ENCODE measurements at places on chromosomes 7 and 10.

- no peaks in the 10 kb centered on the region for H3K27me3 ChIP-seq
- no peak for DNase-seq
- H3K27ac ChIP-seq: no peak overlapping the region
- no peaks in the 10 kb centered on the region for H3K36me3 ChIP-seq
- H3K4me1 ChIP-seq: no peaks in the 10 kb centered on the region
Observed at GRCh38 chr10:118775478-118775877, 20.7 kb upstream of the CACUL1 start.

GRCh38 chr10:75207079-75207856, 3.3 kb upstream of the VDAC2 start:
- peaks cover 69% of the 10 kb centered on the region for H3K4me1 ChIP-seq
- H3K36me3 ChIP-seq: no peaks in the 10 kb centered on the region
- H3K27ac ChIP-seq: peak overlapping the region; percentile 97
- no peak overlapping the region for H3K4me3 ChIP-seq
- no peak for DNase-seq

DNA sequence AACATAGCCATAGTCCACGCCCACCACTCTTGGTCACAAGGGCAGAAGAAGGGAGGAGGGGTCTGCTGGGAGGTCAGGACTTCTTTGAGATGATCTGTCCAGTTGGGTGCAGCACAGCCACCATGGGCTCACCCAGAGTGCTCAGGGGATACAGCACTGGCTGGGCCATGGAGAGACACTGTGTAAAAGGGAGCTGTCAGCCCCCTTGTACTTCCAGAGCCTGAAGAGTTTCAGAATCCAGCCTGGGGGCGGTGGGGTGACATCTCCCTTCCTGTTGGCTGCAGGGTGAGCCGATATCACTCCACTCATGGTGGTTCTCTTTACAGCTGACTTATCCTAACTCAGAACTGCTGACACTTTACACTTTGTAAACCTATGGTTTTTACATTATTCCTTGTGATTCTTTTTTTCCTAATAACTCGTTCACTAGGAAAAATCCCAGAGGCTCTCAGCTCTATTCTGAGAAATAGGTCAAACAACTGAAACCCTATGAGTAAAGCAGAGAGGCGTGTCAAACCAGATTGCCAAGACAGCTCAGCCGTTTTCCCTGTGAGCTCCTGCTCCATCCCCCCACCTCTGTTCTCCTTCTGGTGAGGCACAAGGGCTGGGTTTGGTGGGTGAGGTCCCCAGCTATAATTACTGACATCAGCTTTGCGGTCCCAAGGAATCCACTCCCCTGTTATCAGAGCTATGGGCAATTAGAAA, 3.2 kb upstream of the MRPS24 start:
- H3K27ac ChIP-seq: peak overlapping the region; percentile 85
- H3K36me3 ChIP-seq: peaks cover 18% of the 10 kb centered on the region
- no peaks in the 10 kb centered on the region for H3K27me3 ChIP-seq
- DNase-seq: no peak
- peaks cover 18% of the 10 kb centered on the region for H3K4me1 ChIP-seq
- no peak overlapping the region for H3K4me3 ChIP-seq

- peaks cover 20% of the 10 kb centered on the region for H3K36me3 ChIP-seq
- H3K4me3 ChIP-seq: no peak overlapping the region
- H3K27me3 ChIP-seq: no peaks in the 10 kb centered on the region
- no peaks in the 10 kb centered on the region for H3K4me1 ChIP-seq
- DNase-seq: no peak
Observed at GRCh38 chr7:65722361-65722792, 150.5 kb upstream of the VKORC1L1 start.

GRCh38 chr7:93039282-93039681, 78.5 kb downstream of the SAMD9 start:
- no peaks in the 10 kb centered on the region for H3K27me3 ChIP-seq
- H3K4me3 ChIP-seq: no peak overlapping the region
- H3K36me3 ChIP-seq: no peaks in the 10 kb centered on the region
- peaks cover 9% of the 10 kb centered on the region for H3K4me1 ChIP-seq
- no peak for DNase-seq

GRCh38 chr7:85805656-85806055, 618.8 kb upstream of the SEMA3D start:
- no peak for DNase-seq
- no peaks in the 10 kb centered on the region for H3K27me3 ChIP-seq
- H3K36me3 ChIP-seq: no peaks in the 10 kb centered on the region
- no peak overlapping the region for H3K4me3 ChIP-seq
- no peak overlapping the region for H3K27ac ChIP-seq

- no peak overlapping the region for H3K27ac ChIP-seq
- DNase-seq: no peak
- no peaks in the 10 kb centered on the region for H3K36me3 ChIP-seq
- H3K27me3 ChIP-seq: no peaks in the 10 kb centered on the region
- H3K4me1 ChIP-seq: no peaks in the 10 kb centered on the region
Observed at GRCh38 chr10:46092524-46093081, 46.5 kb upstream of the MSMB start.

Measured in esophagus squamous epithelium (tissue), 5 donors.